ENCODE measurements at places on chromosomes 2 and 18.

GRCh38 chr18:59810735-59811520, 88.9 kb upstream of the PMAIP1 start:
- no peak for DNase-seq

- DNase-seq, result no peak
Observed at GRCh38 chr2:177243476-177243875, 21.1 kb downstream of the NFE2L2 start.

DNA sequence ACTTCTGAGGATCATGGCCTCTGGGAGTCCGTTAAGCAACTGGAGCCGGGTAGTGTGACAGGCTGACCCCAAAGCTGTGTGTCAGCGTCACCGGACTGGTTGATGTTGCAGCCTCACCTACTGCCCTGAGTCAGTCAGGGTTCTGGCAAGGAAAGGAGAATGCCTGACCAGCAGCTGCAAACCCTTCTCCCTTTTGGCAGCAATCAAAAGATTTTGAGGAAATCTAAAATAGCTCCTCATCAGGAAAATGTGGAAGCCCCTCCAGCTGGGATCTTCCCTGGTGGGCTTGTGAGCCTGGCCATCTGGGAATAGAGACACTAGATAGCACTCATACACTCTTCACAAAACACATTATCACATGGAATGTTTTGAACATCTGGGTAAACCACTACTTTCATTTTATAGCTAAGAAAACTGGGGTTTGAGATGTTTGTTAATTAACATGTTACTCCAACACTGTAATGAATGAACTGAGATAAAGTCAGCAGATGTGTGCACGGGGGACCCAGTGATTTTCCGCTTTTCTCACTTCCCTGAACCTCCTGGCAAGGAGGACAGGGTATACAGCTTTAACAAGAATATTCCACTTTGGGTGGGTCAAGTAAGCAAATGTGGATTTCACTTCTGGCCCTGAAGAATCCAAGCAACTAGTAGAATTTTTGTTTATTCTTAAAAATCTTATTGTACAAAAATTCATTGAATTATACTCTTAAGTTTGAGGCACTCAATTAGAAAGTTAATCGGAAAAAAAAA, 24.7 kb downstream of the CLUL1 start:
- no peak for DNase-seq

GRCh38 chr2:241019441-241020139, 21.2 kb downstream of the SNED1 start:
- DNase-seq, result no peak

- no peak for DNase-seq
Observed at GRCh38 chr2:118374974-118375755, 286.9 kb downstream of the INSIG2 start.
